Fibroblast of skin of abdomen (primary cell): ENCODE measurements at places on chromosomes 7 and 10.
A peak's percentile ranks its signal among the peaks of the same experiment; 100 is the strongest.

- DNase-seq: no peak
These were observed 27.5 kb downstream of the LRRC27 start for GRCh38 chr10:132359305-132360040.

GRCh38 chr7:155931396-155932085, 119.3 kb upstream of the SHH start:
- no peak for DNase-seq

- no peak for DNase-seq
These were observed 178.0 kb upstream of the MBL2 start for GRCh38 chr10:52950578-52950977.

DNA sequence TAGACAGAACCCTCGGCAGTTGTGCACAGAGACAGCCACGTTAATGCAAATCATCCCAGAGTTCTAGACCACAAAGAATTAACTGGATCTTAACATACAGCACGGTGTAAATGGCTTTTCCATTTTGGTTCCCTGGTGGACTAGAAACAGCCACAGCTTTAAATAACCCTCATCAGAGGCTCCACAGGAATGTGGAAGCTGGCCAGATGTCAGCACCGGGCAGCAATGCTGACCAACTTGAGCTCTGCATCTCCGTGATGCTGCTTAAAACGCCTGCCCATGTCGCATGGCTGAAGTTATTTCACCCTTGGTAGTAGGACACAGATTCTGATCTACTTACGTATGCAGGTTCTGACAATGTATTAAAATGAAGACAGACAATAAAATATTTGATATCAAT, 24.5 kb downstream of the RSU1 start:
- DNase-seq: peak; percentile 35

DNA sequence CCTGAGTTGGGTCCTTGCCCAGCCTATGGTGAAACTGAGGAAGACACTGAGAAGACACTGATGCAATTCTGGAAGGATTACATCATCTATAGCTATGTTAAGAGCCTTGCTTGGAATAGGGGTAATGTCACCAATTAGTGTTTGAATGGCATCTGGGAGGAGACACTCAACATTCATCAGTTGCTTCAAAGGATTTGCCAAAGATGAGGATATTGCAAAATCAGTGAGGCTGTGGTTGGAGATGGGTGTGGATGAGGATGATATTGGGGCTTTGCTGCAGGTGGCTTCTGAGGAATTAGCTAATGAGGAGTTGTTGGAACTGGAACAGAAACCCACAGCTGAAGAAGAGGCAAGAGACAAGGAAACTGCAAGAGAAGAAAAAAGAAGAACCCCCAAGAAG, 146.7 kb upstream of the SP4 start:
- DNase-seq: no peak

GRCh38 chr10:55400075-55400849, 599.2 kb upstream of the PCDH15 start:
- peak; percentile 44 for DNase-seq

GRCh38 chr7:117610396-117610795, 130.6 kb downstream of the CFTR start:
- DNase-seq: no peak

- DNase-seq: no peak
These were observed 58.0 kb upstream of the EBF3 start for GRCh38 chr10:130022086-130022485.

DNA sequence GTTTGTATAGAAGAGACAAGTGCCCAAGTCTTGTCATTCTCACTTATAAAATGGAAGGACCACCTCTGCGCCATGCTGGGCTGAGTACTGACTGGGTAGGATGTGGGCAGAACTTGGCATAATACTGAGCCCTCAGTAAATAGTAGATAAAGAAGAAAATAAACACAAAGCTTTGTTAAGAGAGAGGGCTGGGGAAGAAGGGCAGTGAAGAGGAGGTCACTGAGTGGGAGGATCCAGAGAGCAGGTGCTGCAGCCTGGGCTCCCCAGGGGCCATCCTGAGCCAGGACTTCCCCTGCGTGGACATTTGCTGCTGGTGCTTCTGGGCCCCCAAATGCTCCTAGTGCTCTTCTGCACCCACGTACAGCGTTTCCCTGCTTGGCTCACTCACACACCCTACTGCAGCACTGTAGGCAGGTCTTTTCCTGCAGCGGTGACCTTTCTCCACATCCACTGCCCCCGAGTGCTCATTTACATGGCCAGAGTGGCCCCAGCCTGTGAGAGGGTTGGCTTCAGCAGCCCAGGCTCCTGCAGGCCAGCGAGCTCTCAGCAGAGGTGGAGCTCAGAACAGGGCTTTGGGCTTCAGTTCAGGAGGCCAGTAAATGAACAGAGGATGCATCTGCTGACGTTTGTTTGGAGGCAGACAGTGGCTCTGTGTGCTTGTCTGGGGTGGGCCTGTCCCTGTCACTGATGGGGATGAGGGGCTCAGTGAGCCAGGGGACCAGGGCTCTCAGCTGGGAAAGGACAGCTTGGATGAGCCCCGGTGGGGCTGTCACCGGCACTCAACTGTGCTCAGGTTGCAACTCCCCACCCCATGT, 164.6 kb downstream of the ADARB2 start:
- DNase-seq: no peak

DNA sequence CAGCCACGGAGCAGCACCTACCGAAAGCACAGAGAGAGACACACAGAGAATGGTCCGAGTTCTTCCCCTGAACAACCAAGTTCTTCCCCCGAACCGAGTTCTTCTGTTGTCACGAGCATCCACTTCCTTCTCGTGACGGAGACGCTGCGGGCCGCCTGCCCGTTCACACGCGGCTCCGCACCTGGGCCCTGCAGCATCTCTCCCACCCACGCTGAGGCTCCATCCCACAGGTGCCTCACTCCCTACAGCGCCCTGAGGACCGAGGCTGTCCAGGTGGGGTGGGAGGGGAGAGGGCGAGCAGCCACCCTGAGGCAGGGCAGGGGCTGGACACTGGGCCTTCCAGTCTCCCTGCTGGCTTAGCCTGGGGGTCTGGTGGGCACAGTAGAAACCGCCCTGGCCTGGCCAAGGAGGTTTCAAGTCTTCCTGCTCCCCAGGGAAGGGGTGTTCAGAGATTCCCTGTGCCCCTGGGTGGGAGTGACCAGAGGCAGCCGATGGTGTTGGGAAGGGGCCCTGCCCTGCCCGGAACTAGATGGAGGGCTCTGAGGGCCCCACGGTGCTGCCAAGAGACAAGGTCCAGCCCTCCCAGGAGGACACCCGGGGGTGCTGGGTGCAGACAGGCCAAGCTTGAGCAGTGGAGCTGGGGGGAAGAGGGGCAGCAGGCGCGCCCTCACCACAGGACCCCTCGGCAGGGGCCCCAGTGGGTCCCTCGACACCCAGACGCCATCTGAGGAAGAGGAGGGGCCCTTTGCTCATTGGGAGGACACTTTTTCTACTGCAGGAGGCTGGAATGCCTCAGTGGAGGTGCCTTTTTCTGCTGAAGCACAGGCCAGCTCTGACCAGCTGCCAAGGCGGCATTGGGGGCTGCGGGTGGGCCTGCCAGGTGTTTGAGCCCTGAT, 5.2 kb upstream of the NKX6-2 start:
- no peak for DNase-seq

DNA sequence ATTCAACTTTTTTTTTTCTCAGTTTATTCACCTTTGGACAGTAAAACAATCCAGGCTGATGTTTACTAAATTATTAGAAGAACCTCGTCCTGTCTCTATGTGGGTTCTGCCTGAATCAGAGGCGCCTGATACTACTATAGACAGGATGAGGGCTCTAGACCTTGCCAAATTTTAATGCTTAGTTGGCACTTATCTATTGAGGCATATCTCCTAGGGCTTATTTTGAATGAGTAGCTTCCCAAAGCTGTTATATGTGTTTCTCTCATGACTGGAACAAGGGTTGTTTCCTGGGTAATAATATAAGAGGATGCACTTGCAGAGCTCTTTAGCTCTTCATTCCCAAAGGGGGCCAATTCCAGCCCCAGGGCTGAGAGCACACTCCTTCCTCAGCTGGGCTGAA, 23.6 kb downstream of the HECW1 start:
- DNase-seq: no peak

GRCh38 chr10:50360077-50360850, 108.9 kb upstream of the ASAH2 start:
- no peak for DNase-seq

GRCh38 chr7:157637216-157637949, 300.6 kb downstream of the DNAJB6 start:
- DNase-seq: no peak

DNA sequence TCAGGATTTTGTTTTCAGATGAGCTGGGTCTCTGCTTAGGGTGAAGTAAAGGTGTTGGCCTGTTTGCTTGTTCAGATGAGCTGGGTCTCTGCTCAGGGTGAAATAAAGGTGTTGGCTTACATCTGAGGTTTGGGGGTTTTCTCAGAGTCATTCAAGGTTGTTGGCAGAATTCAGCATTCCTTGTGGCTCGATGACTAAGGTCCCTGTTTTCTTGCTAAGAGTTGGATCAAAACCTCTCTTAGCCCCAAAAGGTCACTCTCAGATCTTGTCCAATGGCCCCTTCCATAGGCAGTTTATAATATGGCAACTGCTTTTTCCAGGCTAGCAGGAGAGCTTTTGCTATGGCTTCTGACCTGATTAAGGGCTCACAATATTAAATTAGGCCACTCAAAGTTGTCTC, 106.6 kb downstream of the ADAM22 start:
- peak; percentile 26 for DNase-seq

DNA sequence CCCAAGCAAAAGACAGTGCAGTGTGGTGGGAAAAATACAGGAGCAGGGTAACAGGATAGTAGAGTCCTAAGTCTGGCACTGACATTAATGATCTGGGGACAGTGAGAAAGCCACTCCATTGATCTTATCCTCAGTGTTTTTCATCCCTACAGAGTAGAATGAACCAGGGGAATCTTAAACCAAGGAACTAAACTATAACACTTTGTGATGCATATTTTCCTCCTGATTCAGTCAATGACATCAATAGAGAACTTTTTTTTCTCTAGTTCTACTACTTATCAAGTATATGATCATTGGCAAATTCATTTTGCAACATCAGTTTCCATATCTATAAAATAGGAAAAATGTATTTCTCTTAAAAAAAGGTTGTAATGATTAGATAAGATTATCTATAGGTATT, 151.1 kb downstream of the TMEM26 start:
- DNase-seq: peak; percentile 18

DNA sequence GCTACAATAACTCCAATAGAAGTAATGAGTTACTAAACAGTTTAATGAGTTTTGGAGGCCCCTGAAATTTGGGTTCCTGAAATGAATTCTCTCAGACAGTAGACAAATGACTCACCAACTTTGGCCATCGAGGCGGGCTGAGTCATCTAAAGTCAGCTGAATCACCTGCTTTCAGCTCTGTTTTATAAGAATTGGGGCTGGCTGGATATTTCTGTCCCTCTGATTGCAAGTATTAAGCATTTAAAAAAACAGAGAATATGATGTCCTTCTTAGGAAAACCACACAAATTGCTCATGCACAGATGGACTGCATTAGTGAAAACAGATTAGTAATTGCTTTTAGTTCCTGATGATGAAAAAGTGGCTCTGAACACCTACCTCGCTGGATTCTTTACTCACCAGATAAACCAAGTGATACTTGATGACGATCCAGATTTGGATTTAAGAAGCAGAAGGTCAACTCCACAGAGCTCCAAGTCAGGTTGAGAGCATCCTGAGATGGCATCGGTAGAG, 59.1 kb downstream of the ZNF365 start:
- peak; percentile 99 for DNase-seq

DNA sequence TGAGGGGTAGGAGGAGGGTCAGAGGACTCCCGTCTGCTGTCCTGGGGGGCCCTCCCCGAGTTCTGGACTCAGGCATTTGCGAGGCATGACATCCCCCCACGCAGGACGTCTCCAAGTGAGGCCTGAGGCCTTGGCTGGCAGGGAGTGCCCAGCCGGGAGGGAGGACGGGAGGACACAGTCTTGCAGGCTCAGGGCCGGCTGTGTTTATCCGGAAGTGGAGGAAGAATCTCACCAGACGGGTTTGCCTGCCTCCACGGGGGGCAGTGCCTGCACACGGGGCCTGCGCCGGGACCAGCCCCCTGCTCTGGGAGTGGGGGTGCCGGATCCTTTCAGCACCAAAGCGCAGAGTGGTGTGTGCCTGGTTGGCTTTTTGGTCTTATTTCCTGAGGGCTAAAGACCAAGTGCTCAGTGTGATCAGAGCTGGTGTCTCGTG, 10.9 kb downstream of the PWWP2B start:
- no peak for DNase-seq

GRCh38 chr7:12601302-12601869, 30.9 kb downstream of the SCIN start:
- DNase-seq: no peak

GRCh38 chr10:1638889-1639419, 98.4 kb downstream of the ADARB2 start:
- no peak for DNase-seq

DNA sequence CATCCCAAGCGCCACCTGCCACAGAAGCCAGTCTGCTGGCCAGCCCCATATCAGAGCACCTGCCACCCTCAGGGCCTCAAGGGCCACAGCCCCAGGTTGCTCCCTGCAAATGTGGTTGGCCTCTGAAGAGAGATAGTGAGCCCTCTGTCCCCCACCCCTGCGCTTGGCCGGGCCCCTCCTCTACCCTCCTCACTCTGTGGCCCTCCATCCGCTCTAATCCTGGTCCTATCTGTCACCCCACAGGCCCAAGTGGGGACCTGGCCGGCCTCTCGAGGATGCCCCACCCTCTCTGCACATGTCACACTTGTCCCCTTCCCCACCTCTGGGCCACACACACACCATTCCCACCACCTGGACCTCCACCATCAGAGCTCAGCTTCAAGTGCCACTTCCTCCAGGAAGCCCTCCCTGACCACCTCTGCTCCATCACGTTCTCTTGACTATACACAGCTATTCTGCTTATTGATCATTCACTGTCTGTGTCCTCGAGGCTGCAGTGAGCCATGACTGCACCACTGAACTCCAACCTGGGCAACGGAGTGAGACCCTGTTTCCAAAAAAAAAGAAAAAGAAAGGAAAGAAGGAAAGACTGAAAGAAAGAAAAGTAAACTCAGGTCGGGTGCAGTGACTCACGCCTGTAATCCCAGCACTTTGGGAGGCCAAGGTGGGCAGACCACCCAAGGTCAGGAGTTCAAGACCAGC, 42.4 kb downstream of the TNRC18 start:
- no peak for DNase-seq

DNA sequence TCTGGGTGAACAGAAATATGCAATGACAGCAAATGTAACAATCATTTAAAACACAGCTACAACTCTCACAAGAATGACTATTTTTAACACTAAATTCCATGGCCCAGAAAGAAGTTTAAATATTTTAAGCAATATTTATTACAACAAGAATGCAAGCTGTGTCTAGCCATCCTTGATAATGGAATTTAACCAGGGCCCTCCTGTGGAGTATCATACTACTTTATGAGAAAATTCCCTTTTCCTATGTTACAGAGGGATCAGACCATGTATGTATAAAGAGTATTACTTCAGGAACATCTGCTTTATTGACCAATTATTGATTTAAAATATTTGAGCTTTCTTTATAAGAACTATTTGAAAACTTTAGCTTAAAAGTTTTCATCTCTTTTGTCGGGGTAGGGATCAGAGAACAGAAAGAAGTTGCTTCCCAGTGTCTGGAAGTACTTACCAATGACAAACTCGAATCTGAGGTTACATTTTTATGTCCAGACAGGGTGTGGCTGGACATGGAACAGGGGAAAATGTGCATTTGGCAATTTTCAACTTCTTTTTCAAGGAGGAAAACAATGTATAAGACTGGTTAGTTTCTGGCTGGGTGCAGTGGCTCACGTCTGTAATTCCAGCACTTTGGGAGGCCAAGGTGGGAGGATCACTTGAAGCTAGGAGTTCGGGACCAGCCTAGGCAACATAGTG, 48.3 kb upstream of the NRBF2 start:
- DNase-seq: peak; percentile 68

GRCh38 chr10:70744617-70745143, 40.5 kb downstream of the TBATA start:
- no peak for DNase-seq

- DNase-seq: no peak
These were observed 7.6 kb upstream of the LEP start for GRCh38 chr7:128233471-128233870.
